COLO829 (cell line): ENCODE measurements at places on chromosomes 5 and 9.
A peak's percentile ranks its signal among the peaks of the same experiment; 100 is the strongest.

DNA sequence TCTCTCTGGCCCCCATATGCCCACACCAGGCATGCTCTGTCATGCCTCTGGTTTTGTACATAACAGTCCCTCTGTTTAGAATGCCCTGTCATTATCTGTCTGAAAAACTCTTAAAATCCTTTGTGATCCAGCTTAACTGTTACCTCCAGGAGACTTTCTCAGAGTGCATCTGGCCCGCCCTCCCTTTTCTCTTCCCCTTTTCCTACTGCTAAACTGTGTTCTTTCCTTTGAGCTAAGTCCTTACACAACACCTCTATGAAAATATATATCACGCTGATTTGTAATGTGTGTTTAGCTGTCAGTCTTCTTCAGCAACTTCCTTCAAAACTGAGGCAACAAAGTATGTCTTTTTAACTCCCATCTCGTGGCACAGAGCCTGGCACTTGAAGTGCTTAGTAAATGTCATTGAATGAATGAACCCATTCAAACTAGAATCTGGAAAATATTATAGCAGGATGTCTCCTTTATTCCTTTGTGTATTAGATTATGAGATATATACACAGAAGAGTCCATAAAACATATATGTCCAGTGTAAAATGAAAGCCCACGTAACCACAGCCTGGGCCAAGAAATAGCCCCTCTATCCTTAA, 166.2 kb upstream of the KLF9 start:
- DNase-seq, result peak; percentile 76

- no peak for DNase-seq
Observed at GRCh38 chr5:176175101-176175852, 62.9 kb upstream of the SIMC1 start.

GRCh38 chr9:114125476-114126013, 26.5 kb upstream of the KIF12 start:
- DNase-seq, result no peak

DNA sequence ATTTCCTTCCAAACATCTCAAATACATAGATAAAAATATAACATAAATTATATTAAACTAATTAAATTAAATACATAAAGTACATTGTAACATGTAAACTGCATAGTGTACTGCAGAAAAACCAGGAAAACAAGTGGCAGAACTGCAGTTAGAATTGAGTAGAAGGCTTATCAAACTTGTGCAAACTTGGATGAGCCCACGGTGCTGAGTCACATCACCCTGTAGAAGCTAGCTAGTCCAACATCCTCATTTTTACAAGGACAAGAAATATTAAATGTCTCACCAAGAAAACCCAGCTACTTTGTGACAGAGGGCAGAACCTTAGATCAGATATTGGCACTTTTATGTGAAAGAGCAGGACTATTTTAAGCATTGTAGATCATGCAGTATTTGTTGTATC, 807.9 kb upstream of the NUDT12 start:
- DNase-seq, result no peak

- no peak for DNase-seq
Observed at GRCh38 chr9:13127131-13127530, 152.4 kb downstream of the MPDZ start.
